NCI-H1930 (cell line): ENCODE measurements at places on chromosomes 5 and 9.

GRCh38 chr9:120474591-120475243 lies 105.2 kb downstream of the CDK5RAP2 start:
- no peak for DNase-seq

- DNase-seq = no peak
Measured at GRCh38 chr5:36887532-36887931, 11.0 kb downstream of the NIPBL start.

- DNase-seq = no peak
Measured at GRCh38 chr5:61256474-61256873, 75.6 kb upstream of the ZSWIM6 start.

- no peak for DNase-seq
Measured at GRCh38 chr9:16869131-16869881, 1.2 kb downstream of the BNC2 start.

- DNase-seq = no peak
Measured at GRCh38 chr5:20556115-20556763, 568.2 kb upstream of the CDH18 start.

GRCh38 chr5:19018822-19019221 lies 969.2 kb downstream of the CDH18 start:
- DNase-seq = no peak

DNA sequence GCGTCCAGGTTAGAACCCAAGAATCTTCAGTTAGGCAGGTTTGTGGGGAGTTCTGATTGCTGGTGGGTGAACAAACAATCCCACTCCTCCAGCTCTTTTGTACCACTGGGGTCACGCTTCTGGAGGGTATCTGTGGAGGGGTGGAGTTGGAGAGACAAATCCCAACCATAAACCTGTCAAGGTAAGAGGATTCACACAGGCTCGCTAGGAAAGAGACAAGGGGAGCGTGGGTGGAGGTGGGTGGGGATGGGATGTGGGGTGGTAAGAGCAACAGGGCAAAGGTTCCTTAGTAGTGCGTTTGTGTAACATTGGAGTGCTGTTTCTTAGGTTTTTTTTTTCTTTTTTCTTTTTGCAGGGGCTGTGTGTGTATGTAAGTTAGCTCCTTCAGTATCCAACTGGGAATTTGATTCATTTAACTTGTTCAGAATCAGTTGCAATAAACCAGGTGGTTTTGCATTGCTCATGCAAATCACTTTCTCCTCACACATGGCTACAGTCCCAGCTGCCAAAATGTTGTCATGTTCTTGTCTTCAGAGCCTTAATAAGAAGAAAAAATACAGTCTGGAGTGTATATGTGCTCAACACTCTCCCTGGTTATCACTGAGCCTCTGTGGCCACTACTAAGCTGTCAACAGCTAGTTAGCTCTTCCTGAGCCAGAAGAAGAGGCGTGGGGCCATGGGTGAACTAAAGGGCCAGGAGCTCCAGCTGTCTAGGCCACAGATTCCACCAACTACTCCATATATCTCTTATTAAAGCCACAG lies 164.0 kb upstream of the RAD23B start:
- no peak for DNase-seq

- DNase-seq = no peak
Measured at GRCh38 chr5:42397267-42397666, 26.0 kb upstream of the GHR start.

DNA sequence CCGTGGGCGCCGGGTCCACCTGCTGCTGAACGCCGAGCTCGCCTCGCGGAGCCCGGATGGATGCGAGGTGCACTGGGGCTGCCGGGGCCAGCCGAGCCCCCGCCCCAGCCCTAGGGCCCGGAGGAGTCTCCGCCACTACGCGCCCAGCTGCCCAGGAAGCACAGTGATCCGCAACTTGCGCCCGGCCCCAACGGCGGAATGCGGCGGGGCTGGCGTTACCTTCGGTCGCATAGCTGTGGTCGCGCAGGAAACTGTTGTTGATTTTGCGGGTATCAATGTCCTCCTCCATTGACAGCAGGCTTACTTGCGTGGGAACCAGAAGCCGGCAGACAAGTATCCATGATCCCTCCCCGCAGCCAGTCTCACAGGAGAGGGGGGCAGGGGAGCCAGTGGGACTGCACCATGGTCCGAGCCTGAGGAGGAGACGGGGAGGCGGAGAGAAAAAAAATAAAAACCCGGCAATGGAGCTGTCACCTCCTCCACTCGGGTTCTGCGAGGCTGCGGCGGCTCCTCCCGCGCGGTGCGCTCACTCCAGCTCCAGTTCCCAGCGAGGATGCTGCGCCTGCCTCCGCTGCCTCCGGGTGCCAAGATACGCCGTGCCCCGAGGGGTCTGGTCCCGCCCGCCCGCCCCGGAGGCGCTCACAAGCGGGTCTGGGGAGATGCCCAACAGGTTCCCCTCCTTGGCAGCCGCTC lies 628 bp downstream of the PPP2R2B start:
- DNase-seq = no peak

GRCh38 chr9:37328556-37329227 lies 93.8 kb upstream of the GRHPR start:
- no peak for DNase-seq

DNA sequence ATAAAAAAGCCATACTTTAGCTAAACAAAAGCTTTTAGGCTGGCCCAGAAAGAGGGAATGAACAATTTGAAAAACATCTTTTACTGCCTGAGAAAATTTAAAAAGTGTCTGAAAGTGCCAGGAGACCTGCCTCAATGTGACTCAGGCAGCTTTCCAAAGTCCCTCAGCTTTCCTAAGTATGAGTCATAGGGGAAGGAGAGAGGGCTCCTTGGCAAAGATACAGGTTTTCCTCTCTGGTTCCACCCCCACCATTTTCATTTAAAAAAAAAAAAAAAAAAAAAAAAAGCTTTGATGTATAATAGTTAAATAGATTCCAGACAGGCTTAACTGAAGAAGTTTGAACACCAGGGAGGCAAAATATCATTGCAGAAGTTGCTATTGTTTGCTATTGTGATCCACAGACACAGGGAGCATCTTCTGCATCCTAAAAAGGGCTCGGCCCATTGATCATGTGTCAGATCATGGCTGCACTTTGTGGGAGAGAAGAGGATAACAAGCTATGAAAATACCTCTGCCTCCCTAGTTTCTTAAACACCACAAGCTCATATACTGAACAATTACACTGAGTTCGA lies 71.5 kb downstream of the MRPS27 start:
- no peak for DNase-seq

GRCh38 chr5:100270023-100270771 lies 265.0 kb upstream of the FAM174A start:
- no peak for DNase-seq

- DNase-seq = no peak
Measured at GRCh38 chr5:126965061-126965475, 65.3 kb downstream of the MARCHF3 start.

GRCh38 chr9:110124439-110124838 lies 83.5 kb downstream of the C9orf152 start:
- DNase-seq = no peak

DNA sequence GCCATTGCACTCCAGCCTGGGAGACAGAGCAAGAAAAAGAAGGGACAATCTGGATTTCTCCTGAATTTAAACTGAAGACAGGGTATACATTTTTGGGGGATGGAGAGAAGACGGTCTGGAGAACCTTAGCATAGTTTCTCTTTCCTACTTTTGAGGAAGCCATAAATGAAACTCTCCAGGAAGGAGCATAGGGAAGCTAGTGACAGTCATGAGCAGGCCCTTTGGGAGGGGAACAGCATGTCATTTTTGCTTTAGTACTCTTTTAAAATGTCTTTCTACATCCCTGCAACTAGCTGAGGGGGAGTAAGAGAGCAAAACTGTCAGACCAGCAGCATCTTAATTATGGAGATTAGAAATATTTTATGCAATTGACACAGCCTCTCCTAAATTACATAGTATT lies 8.2 kb upstream of the SLC44A1 start:
- no peak for DNase-seq

- no peak for DNase-seq
Measured at GRCh38 chr5:71564895-71565294, 22.2 kb upstream of the MCCC2 start.

GRCh38 chr5:170216257-170216864 lies 16.4 kb upstream of the C5orf58 start:
- DNase-seq = peak; percentile 35
